Effector CD4-positive, alpha-beta T cell (primary cell): ENCODE measurements at places on chromosomes 1 and 21.

DNA sequence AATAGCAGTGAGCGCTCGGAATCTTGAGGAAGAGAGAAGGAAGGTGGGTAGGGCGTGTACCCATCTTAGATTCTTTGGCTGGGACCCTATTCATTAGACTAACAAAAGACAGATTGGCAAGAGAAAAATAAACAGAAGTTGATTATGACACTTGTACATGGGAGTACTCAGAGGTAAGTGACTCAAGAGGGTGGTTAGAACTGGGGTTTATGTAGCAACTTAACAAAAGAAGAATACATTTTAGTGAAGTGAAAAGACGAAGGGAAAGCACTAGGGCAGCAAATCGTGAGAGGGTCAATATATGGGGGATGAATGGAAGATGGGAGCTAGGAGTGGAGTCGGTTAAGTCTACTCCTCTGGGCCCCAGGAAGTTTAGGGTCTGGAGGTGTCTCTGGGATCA, 25.8 kb upstream of the RCC2 start:
- DNase-seq: no peak

- DNase-seq: no peak
Measured at GRCh38 chr1:227945891-227946623, 1.7 kb downstream of the WNT9A start.

GRCh38 chr1:106937104-106937503, 119.4 kb upstream of the PRMT6 start:
- no peak for DNase-seq

GRCh38 chr1:224851210-224851847, 78.1 kb upstream of the DNAH14 start:
- DNase-seq: peak; percentile 30

DNA sequence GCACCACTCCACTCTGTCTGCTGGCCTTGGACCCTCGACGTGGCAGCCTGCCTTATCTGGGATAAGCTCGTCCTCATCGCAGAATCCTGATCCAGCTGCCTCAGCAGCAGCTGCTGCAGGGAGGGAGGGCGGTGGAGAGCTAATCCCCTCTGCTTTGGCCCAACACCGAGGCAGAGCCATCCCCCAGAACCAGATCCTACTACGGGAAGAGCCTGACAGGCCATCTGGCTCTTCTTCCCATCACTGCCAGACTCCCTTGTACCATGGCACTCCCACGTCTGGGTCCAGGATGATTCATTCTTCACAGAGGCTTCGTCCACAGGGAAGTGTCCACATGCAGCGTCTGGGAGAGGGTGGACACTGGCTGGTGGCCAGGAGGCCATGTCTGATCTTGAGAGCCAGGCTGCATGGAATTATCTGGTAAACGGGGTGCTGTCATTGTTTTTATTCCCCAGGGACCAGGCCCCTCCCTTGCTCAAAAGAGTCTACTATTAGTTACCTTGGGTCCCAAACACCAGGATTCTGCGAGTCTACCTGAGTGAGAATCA, 14.6 kb upstream of the PKP1 start:
- DNase-seq: no peak

DNA sequence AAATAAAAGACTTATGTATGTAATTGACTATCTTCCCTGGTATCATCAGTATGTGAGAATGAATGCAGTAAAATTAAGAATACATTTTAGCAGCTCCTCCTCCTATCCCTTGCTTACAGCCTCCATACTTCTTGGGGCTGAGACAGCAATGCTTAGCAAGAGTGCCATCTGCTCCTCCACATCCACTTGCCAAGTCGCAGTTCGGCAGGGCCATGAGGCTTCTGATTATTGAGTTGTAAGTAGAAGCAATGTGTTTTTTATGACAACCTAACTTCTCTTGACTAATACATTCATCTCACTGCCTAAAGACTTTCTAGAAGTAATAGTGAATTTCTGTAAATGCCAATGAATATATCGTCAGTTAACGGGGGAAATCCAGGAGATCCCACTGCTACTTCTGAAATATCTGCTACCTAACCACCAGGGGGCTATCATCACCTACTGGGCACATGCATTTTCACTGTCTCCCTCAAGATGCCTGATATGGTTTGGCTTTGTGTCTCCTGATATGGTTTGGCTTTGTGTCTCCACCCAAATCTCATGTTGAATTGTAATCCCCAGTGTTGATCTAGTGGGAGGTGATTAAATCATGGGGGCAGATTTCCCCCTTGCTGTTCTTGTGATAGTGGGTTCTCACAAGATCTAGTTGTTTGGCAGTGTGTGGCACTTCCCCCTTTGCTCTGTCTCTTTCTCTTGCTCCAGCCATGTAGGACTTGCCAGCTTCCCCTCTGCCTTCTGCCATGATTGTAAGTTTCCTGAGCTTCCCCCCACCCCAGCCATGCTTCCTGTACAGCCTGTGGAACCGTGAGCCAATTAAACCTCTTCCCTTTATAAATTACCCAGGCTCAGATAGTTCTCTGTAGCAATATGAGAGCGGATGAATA, 59.6 kb downstream of the EXTL2 start:
- no peak for DNase-seq

GRCh38 chr1:198253668-198254067, 96.9 kb downstream of the NEK7 start:
- DNase-seq: no peak

DNA sequence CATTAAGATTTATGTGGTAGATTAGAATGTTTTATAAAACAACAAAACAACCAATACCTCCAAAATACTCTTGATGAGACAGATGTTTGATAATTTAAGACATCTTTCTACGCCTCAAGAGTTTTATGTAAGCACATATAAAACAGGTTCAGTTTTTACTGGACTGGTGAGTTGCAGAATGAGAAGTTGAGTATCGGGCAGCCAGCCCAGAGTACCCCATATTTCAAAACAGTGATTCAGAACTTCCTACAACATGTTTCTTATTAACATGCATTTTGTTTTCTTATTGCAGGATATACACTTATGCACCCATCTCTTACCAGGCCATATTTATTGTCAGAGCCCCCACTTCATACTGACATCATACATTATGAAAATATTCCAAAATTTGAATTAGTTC, 91.4 kb upstream of the RAVER2 start:
- DNase-seq: no peak

DNA sequence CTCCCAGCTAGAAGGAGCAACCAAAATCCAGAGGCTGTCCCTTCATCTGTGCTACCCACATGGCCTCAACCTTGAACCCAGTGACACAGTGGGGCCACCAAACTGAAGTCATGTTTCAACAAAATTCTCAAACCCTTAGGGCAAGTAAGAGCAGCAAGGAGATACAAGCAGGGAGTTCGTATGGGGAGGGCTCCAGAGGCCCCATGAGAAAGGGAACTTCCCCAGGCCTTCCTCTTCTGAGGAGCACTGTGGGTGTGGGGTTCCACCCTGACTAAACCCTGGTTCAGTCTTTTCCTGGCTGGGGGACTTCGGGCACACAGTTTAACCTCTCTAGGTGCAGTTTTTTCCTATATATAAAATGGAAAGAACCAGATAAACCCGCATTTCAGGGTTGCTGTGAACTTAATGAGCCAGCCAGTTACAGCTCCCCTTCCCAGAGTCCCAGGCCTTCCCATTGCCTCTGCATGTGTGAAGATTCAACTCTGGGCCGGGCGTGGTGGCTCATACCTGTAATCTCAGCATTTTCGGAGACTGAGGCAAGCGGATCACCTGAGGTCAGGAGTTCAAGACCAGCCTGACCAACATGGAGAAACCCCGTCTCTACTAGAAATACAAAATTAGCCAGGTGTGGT, 8.0 kb upstream of the THEMIS2 start:
- no peak for DNase-seq

DNA sequence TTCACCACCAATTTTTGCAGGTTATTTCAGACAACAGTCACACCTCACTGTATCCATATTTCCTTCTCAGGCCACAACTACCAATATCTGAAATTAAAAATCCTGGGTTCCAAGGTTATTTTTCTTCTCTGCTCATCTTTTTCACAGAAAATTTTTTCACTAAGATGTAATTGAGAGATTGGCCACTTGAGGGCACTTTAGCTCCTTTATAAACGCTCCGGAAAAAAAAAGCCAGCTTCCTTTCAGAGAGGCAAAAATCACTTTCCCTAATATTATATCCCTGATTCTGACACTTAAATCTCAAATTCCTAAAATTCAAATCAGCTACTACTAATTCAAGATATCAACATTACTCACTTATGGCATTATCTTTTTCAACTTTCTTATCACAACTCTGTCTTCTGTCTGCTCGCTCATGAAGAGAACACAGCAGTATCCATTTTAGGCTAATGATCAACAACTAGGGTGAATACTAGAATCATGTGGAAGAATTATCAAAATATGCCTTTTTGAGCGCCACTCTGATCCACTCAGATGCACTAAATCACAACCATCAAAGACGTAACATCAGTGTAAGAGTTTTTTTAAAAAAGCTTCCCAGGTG, 101.4 kb upstream of the RGS1 start:
- peak; percentile 12 for DNase-seq

DNA sequence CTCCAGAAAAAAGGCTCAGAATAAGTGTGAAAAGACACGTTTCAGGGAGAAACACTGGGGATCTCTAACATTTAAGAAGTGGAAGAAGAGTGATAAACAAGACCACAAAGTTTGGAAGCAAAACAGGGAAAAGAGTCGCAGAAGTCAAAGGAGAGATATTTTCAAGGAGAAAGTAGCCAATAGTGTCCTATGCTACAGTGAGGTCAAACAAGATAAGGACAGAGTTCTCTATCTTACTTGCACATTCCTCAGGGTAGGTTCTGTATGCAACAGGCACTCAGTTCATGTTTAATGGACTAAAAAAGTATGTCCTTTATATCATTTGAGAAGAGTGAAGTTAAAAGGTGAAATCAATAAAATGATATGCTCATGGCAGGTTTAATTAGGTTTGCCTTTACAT, 13.8 kb upstream of the EDEM3 start:
- DNase-seq: no peak

GRCh38 chr21:14312871-14313270, 70.1 kb downstream of the HSPA13 start:
- DNase-seq: no peak

DNA sequence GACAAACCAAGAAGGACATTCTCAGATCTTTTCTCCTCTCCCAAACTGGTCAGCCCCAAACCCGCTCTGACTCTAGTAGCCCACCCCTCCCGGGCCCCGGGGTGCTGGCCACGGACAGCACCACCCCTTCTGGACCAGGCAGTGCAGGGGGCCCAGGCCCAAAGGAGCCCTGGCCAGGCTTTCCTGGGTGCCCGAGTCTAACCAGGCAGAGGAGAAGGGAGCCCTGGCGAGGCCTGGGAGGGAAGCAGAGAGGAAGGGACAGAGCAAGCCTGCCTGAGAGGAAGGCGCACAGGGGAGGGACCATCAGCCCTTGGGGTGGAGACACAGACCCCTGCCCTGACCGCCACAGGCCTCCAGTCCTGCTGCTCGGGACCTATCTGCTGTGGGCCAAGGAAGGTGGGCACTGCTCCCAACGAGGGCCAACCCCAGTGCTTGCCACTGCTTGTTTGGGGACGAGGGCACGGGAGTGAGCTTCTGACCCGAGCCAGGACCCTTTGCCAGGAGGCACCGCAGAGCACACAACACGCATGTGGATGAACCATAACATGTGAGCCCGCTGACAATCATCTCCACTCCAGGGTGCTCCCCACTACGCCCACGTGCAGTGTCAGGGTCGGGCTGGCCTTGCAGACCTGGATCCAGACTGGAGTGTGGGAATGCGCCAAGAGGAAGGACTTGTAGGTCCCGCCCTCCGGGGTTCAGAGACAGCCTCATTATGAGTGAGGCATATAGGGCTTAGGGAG, 57.6 kb downstream of the KCNAB2 start:
- no peak for DNase-seq
